NK-92 treated with Interleukin-12 subunit alpha and Interleukin-12 subunit beta, amount 100 ng/mL, for 24 hours (cell line): ENCODE measurements at places on chromosomes 2 and 18.

- DNase-seq = no peak
Measured at GRCh38 chr18:8654503-8655451, 45.5 kb downstream of the RAB12 start.

GRCh38 chr2:216344206-216344949 is 27.9 kb downstream of the MARCHF4 start:
- no peak for DNase-seq

DNA sequence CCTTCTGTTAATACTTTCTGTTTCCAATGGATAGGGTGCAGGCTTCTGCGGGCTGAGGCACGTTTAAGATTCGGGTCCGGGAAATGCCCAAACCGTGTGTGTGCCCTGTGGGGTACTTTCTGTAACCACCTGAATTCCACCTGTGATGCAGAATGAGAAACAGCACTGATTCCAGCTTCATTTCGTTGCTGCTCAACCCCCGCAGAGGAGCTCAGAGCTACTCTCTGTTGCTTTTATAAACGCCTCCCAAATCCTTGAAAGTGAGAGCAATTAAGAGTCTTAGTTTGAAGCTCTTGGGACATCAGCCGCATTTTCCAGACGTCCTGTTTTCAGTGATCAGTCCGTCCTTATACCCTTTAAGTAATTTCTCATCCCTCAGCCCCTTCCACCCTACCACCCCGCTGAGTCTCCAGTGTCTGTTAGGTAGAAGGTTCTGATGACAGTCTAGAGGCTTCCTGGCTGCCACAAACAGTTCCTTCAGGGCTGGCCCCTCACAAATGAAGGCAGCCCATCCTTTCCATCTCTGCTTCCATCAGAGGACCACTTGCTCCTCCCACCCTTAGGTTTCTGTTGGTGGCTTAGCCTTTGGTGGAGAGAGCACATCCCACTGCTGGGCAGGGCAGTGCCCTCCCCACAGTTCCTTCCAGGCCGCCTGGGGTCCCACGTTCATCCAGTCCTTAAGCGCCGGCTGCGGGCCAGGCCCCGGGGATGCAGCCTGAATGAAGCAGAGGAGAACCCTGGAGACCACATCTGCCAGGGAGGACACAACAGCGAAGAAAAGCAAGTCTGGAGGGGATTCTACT is 230.1 kb downstream of the SEPTIN10 start:
- DNase-seq = no peak

GRCh38 chr2:147663153-147663961 is 181.5 kb upstream of the ACVR2A start:
- DNase-seq = no peak

DNA sequence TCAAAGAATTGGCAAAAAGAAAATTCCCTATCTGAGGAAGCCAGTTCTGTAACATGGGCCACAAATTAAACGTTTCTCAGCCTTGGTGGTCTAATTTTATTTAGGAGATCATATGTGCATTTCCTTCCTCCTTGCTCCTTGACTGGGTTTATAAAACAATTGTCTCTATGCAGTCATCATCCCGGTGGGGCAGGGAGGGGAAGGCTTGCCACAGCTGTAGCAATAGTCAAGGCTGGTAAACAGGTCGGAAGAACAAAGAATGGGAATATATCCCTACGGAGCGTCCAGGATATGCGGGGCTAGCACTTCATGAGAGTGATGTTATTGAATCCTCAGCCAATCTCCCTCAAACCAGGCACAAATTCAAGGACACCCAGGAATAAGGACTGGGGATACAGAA is 143.8 kb downstream of the RNF152 start:
- no peak for DNase-seq

- DNase-seq = no peak
Measured at GRCh38 chr2:111019381-111019780, 101.3 kb upstream of the BCL2L11 start.

GRCh38 chr2:134261398-134262131 is 7.7 kb downstream of the MGAT5 start:
- no peak for DNase-seq

DNA sequence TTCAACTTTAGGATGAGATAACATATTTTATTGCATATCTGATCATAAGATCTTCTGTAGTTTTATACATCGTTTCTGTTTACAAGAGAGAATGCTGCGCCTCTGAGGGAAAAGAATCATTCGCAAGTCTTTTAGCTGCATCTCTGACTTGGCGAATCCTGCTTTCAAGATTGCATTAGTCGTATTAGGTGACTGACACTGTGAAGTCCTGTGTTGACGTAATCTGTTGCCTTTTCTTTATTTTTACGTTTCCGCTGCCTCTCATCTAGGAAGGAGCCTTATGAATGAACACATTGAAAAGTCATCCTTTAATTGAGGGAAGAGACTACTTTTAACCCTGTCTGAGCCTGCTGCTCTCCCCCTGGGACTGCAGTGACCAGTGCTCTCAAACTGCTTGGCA is 101.5 kb downstream of the LDLRAD4 start:
- no peak for DNase-seq

DNA sequence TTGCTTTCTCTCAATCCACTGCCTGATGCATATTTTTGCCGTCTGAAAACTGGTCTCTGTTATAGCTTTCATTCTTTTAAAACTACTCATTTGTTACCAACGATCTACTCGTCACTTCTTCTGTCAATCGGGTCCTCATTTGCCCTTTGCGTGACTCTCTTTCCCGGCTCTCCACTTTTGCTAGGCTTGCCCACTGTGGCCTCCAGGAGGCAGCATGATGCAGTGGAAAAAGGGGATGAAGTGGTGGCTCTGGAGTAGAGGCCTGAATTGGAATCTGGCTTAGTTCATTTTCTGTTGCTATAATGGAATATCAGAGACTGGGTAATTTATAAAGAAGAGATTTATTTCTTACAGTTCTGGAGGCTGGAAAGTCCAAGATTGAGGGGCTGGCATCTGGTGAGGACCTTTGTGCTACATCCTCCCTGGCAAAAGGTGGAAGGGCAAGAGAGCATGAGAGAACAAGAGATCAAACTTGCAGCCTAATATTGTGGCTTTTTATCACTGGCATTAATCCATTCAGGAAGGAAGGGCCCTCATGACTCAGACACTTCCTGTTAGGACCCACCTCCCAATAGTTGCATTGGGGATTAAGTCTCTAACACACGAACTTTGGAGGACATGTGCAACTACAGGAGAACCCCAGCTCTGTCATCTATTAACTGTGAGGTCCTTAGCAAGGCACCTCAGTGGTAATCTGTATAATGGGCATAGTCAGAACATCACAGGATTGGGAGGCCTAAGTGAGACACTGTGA is 15.4 kb downstream of the GDF7 start:
- no peak for DNase-seq

DNA sequence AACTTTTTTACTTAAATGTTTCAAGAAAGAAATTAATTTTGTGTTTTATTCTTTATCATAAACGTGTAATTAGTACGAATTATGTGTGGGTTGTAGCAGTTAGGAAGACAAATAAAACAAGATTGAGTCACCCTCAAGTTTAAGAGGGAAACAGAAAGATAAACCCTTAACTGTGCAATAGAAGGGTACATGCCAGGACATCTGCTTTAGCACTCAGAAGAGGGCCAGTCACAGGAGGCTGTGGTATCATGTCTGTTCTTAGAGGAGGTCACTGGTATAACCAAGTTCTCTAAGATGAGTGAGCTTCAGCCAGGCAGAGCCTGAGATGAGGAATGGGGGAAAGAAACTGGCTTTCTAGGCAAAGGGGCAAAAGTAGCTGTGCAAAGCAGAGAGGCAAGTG is 42.4 kb upstream of the GRHL1 start:
- DNase-seq = no peak

GRCh38 chr2:205411558-205411957 is 270.7 kb upstream of the NRP2 start:
- no peak for DNase-seq

DNA sequence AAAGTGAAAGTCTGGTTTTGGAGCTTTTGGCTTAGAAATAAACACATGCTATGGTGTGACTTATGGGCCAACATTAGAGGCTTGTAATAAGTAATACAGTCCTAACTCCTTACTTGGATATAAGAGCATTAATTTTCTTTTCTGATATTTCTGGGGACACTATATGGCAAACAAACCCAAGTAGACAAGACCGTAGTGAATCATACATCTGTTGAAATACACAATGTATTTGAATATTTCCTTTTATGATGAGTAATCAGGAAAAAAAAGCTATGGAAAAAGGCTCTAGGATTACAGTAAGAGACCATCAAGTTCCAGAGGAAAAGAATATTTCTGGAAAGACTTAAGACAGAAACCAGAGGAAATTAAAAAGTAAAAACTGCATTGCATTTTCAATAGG is 146.0 kb upstream of the CYP26B1 start:
- no peak for DNase-seq

DNA sequence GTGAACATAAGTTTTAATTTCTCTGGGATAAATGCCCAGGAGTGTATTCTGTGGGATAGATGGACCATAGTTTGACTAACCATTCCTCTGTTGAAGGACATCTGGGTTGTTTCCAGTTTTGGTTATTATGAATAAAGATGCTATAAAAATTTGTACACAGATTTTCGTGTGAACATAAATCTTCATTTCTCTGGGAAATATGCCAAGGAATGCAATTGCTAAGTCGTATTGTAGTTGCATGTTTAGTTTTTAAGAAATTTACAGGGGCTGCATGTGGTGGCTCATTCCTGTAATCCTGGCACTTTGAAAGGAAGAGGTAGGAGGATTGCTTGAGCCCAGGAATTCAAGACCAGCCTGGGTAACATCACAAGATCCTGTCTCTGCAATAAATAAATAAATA is 6.9 kb upstream of the SLC11A1 start:
- DNase-seq = no peak

- DNase-seq = no peak
Measured at GRCh38 chr2:119301413-119301812, 65.2 kb downstream of the C2orf76 start.

GRCh38 chr2:185147361-185147760 is 549.0 kb downstream of the ZNF804A start:
- DNase-seq = no peak

DNA sequence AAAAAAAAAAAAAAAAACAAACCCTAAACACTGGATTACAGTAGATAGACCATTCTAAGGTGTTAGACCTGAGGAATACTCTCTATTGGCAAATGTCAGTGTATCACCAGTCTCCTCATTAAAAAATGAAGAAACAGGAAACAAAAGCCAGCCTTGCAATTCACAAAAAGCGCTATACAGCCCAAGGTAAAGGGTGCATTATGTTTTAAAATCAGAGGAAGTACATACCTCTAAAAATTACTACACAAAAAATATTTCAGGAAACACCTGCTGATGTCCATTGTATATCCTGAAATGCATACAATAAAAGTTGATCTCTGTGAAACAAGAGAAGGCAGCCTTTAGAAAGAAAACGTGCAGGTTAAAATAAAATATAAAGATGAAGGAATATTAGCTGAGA is 54.9 kb upstream of the TSPYL6 start:
- DNase-seq = no peak

GRCh38 chr2:170514140-170514539 is 201.0 kb upstream of the SP5 start:
- DNase-seq = no peak

GRCh38 chr2:177340158-177340557 is 52.4 kb upstream of the AGPS start:
- no peak for DNase-seq

DNA sequence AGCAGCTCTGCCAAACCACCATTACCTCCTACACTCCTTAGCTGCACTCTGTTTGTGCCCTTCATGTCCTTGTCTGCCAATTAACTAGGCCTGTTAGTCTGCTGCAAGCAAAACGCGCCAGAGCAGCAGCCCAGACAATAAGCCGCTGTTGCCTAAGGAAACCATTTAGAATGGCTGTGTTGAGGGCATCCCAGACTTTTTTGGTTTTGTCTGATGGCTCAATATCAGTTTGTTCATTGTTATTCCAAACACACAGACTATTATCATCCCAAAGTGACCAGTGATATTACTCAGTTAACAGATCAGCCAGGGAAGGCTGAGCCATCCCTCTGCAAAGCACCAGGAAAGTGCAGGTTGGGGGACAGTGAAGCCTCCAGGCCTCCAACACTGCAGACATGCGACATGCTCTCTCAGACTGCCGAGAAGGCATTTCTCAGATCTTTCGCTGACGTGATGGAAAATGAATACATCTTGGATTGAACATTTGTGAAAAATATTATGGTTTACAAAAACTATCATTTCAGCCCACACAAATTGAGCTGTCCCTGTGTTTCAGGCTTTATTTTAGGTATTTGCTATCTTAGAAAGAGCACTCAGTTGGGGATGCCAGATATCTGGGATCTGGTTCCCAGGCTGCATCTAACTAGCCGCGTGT is 182.0 kb upstream of the HNRNPA3 start:
- DNase-seq = no peak

DNA sequence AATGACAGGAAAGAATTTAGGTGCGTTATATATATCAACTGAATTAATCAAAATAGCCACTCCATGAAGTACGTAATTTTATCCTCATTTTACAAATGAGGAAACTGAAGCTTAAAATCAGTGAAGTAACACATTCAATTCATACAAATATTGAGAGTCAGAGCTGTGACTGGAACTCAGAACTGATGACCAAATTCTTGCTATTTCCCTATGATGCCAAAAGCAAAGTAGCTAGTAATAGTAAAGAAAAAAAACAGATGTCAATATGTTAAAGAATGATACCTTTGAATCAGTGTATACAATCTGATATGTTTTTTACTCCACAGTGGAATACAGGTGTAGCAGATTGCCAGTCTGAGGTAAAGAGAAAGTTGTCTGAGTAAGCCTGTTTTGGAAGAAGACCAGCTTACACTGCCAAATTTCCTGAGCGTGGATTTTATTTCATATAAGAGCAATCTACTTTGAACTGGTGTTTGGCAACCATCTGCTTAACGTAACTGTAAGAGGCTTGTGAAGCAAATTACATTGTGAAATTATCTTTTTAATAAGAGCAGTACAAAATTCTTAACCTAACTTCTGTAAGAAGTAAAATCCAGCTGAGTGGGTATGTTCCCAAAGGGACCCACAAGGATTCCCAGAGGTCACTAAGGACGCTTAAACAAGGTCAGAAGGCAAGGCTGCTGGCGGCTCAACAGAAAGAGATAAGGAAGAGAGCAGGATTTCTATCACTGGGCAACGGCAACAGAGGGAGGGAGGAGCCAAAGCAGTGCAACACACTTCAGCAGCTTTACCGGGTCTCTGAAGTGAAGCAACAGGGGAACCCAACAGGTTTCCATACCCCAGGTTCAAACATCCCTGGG is 85.6 kb downstream of the IKZF2 start:
- DNase-seq = no peak

DNA sequence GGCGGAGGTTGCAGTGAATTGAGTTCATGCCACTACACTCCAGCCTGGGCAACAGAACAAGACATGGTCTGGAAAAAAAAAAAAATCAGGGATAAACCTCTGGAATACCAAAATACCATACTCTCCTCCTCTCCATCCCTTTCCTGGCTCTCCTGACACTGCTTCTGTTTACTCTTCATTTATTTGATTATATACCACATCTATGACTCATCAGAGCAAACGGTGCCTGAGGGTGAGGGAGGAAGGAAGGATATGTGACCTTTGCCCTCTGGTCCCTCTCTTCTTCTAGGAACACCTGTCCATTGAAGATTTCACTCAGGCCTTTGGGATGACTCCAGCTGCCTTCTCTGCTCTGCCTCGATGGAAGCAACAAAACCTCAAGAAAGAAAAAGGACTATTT is 30.0 kb downstream of the VIL1 start:
- no peak for DNase-seq
